ENCODE measurements at places on chromosomes 7 and 10. TPM values are rescaled to one million over a fixed set of nuclear protein-coding genes. Genes with fewer than 3 reads are reported as not detected.

GRCh38 chr7:99267481-99267840, 5.2 kb upstream of the MYH16 start:
- no peaks in the 10 kb centered on the region for H3K36me3 ChIP-seq
- no peak overlapping the region for H3K27ac ChIP-seq
- H3K27me3 ChIP-seq: no peaks in the 10 kb centered on the region
- no peak overlapping the region for H3K4me3 ChIP-seq

DNA sequence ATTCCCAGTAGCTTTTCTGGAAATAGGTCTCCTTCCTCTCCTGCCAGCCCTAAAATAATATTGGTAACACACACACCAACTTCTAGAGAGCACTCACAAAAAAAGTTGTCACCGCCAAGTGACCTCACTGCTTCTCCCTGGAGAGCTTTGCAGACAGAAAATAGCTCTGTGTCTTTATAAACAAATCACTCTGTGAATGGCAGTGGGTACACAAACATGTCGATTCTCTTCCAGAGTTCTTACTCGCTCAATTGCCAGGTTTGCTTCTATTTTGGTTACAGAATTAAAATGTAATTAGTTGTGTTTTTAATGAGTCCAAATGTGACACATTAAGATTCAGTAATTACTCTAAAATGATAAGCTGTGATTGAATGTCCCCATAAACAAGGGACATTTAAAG, 649.2 kb upstream of the C7orf33 start:
- DNase-seq: peak; percentile 22
- no peaks in the 10 kb centered on the region for H3K27me3 ChIP-seq
- H3K36me3 ChIP-seq: no peaks in the 10 kb centered on the region
- no peak overlapping the region for H3K27ac ChIP-seq

- H3K36me3 ChIP-seq: no peaks in the 10 kb centered on the region
- no peak overlapping the region for H3K4me3 ChIP-seq
- no peaks in the 10 kb centered on the region for H3K27me3 ChIP-seq
Measured at GRCh38 chr7:24936121-24936824, 43.7 kb downstream of the OSBPL3 start.

DNA sequence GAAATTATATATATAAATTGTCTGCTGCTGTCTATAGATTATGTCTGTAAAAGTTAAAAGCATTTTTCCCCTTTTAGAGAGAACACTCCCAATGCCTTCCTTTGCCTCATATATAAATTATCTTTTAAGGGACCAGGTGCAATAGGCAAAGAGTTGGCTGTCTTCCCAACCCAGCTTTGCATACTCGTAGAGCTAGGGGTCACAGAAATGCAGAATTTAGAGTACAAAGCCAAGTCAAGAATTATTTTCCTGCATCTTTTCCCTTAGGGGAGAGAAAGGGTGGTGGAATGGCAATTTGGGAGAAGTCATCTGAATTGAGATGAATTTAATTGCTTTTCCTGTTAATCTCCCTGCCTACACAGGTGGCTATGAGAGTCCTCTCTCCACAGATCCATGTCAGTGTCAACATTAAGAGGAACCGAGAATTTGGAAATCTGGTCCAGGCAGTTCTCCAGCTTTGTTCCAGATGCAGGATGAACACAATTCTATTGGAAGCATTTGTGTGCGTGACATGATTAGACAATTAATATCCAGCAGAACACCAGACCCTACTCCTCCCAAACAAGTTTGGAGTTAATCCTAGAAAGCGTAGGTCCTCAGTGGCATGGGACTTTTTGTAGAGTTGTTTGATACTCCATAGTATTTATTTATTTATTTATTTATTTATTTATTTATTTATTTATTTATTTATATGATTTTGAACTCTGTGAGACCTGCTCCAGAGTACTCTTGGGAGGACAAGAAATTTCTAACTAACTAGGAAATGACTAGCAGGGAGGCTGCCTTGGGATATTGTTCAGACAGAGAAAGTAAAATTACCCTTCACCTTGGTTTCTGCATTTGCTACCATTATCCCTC, 80.3 kb upstream of the SKAP2 start:
- no peaks in the 10 kb centered on the region for H3K4me1 ChIP-seq
- peak; percentile 16 for DNase-seq
- H3K36me3 ChIP-seq: no peaks in the 10 kb centered on the region
- no peak overlapping the region for H3K27ac ChIP-seq
- no peaks in the 10 kb centered on the region for H3K27me3 ChIP-seq
- H3K4me3 ChIP-seq: no peak overlapping the region

- no peaks in the 10 kb centered on the region for H3K36me3 ChIP-seq
- no peak for DNase-seq
- H3K27me3 ChIP-seq: no peaks in the 10 kb centered on the region
- H3K4me3 ChIP-seq: no peak overlapping the region
Measured at GRCh38 chr10:113518816-113519591, 33.8 kb upstream of the HABP2 start.

DNA sequence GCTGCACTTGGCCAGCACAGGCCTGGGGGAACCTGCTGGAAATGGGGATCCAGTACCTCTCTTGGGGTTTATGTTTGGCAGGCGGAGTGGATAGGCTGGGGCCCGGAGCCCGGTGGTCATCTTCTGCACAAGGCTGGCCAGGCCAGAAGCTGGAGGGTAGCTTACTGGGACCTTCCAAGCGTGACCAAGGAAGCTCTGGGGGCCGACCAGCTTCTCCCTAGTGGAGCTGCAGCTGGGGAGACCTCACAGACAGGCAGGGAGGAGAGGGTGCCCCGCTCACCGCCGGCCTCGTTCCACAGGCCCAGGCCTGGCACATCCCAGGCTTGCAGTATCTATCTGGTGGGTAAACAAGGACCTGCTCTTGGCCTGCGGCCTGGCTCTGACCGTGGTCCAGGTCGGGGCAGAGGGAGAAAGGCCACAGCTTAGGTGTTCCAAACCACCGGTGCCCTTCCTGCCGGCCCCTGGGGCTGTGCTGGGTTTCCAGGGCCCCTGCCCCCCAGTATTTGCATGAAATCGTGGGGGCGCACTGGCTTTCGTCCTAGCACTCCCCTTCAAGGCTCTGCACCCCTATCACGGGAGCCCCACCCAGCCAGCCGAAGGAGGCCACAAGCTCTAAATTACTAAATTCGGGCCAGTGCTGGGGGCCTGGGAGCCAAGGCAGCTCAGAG, 1.5 kb upstream of the ELFN1 start:
- peaks cover 48% of the 10 kb centered on the region for H3K4me1 ChIP-seq
- H3K36me3 ChIP-seq: no peaks in the 10 kb centered on the region
- peak overlapping the region; percentile 42 for H3K27ac ChIP-seq
- H3K4me3 ChIP-seq: no peak overlapping the region

- DNase-seq: peak; percentile 75
- H3K27ac ChIP-seq: no peak overlapping the region
- H3K27me3 ChIP-seq: no peaks in the 10 kb centered on the region
- H3K4me3 ChIP-seq: no peak overlapping the region
- H3K36me3 ChIP-seq: no peaks in the 10 kb centered on the region
- H3K4me1 ChIP-seq: no peaks in the 10 kb centered on the region
Measured at GRCh38 chr10:83820033-83820432, 319.3 kb upstream of the GHITM start.

DNA sequence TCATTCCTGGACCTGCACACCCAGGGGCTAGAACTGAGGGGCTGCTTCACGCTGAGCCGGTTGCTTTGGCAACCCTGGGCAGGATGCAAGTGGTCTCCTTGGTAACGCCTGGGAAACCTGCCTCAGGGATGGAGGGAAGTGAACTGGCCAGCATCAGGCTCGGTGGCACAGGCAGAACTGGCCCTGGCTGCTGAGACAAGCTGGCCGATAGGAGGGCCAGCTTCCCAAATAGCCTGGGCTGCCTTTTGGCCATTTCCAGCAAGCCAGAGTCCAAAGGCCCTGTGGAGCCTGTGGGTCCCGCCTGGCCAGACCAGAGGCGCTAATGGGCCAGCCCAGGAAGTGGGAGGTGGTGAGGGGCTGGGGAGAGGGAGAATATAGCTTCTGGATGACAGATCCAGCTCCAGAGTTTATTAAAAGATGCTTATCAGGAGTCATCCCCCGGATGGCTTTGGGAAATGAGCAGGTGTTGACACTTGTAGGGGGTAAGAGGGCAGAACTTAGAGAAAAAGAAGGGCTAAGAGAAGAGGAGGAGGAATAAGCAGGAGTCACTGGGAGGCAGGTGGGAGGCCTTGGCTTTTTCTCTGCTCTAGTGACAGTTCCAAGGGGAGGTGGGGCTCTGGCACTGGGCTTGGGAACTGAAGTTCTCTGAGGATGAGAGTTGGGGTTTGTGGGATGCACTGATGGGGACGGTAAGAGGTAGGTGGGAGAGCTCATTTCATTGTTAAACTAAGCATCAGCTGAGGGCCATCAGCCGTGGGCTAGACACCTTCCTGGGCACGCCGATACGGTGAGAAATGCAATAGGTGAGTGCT, 9.6 kb downstream of the NEURL1 start:
- H3K27ac ChIP-seq: no peak overlapping the region
- H3K4me3 ChIP-seq: no peak overlapping the region
- H3K4me1 ChIP-seq: peaks cover 9% of the 10 kb centered on the region
- H3K36me3 ChIP-seq: no peaks in the 10 kb centered on the region
- no peak for DNase-seq

GRCh38 chr7:28984631-28985030, 26.5 kb upstream of the TRIL start:
- no peaks in the 10 kb centered on the region for H3K27me3 ChIP-seq
- H3K4me1 ChIP-seq: peaks cover 37% of the 10 kb centered on the region
- no peaks in the 10 kb centered on the region for H3K36me3 ChIP-seq
- DNase-seq: peak; percentile 91
- H3K4me3 ChIP-seq: no peak overlapping the region

GRCh38 chr10:58237014-58237834, 30.5 kb downstream of the IPMK start:
- peak; percentile 6 for DNase-seq
- H3K4me3 ChIP-seq: no peak overlapping the region
- H3K4me1 ChIP-seq: no peaks in the 10 kb centered on the region
- H3K27me3 ChIP-seq: no peaks in the 10 kb centered on the region
- H3K36me3 ChIP-seq: peaks cover 5% of the 10 kb centered on the region
- H3K27ac ChIP-seq: no peak overlapping the region

GRCh38 chr7:114026486-114027089, 107.8 kb upstream of the PPP1R3A start:
- no peaks in the 10 kb centered on the region for H3K27me3 ChIP-seq
- no peaks in the 10 kb centered on the region for H3K36me3 ChIP-seq
- no peak overlapping the region for H3K27ac ChIP-seq
- no peaks in the 10 kb centered on the region for H3K4me1 ChIP-seq
- DNase-seq: peak; percentile 80
- no peak overlapping the region for H3K4me3 ChIP-seq

GRCh38 chr7:53642361-53642760, 606.9 kb downstream of the POM121L12 start:
- no peak overlapping the region for H3K27ac ChIP-seq
- no peaks in the 10 kb centered on the region for H3K36me3 ChIP-seq
- no peaks in the 10 kb centered on the region for H3K27me3 ChIP-seq
- H3K4me1 ChIP-seq: no peaks in the 10 kb centered on the region
- no peak for DNase-seq

- peak overlapping the region; percentile 89 for H3K27ac ChIP-seq
Measured at GRCh38 chr7:107971613-107972012, 31.3 kb downstream of the LAMB1 start.

- peaks cover 75% of the 10 kb centered on the region for H3K27me3 ChIP-seq
- DNase-seq: peak; percentile 65
- peak within 1 kb of the TSS; percentile 65 for H3K4me3 ChIP-seq
- no peak within 1 kb of the TSS for H3K27ac ChIP-seq
- peaks cover 18% of the 10 kb centered on the region for H3K4me1 ChIP-seq
Measured at GRCh38 chr7:127252778-127253280, at the start of gene GRM8. GRM8 (minus strand) TSS chr7:127252941.

DNA sequence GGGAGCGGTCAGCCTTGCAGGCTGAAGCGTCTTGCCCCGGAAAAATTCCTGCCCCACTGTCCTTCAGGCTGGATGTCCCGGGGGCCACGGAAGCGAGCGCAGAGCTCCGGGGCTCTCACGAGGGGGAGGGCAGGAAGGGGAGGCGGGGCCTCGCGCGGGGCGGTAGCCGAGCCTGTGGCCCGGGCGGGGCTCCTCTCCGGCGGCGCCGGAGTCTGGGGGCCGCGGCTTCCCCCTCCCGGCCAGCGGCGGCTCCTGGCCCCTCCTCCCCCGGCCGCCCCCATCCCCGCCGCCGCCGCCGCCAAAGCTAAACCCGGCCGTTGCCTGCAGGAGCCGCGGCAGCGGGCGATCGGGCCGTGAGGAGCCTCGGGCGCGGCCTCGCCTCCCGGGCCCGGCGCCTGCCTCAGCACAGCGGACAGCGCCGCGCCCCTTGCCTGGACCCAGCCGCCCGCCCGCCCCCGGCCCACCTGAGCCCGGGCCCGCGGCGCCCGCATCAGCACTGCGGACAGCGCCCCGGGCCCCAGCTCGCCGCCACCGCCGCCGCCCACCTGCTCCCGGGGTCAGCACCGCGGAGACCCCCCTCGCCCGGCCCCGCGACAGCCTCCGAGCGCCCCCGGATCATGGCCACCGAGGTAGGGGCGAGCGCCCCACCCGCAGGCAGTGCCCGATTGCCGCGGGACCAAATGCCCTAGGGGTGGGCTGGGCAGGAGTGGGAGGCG, at the start of gene GOLGA7B:
GOLGA7B (plus strand) TSS at position 157 of the 716 bp plus-strand sequence; CDS start at position 618, 461 bp downstream.
- DNase-seq: peak; percentile 66
- H3K27ac ChIP-seq: no peak within 1 kb of the TSS
- H3K4me3 ChIP-seq: peak within 1 kb of the TSS; percentile 15
- peaks cover 48% of the 10 kb centered on the region for H3K27me3 ChIP-seq
- no peaks in the 10 kb centered on the region for H3K36me3 ChIP-seq
- H3K4me1 ChIP-seq: peaks cover 8% of the 10 kb centered on the region

GRCh38 chr10:91925022-91925320, 1.4 kb downstream of the BTAF1 start:
- peaks cover 4% of the 10 kb centered on the region for H3K4me1 ChIP-seq
- H3K27ac ChIP-seq: no peak overlapping the region
- H3K4me3 ChIP-seq: peak overlapping the region; percentile 86

GRCh38 chr10:81918766-81919165, 43.8 kb downstream of the NRG3 start:
- no peak overlapping the region for H3K4me3 ChIP-seq
- H3K4me1 ChIP-seq: no peaks in the 10 kb centered on the region

- no peak overlapping the region for H3K27ac ChIP-seq
- no peak for DNase-seq
- no peaks in the 10 kb centered on the region for H3K27me3 ChIP-seq
- H3K4me1 ChIP-seq: no peaks in the 10 kb centered on the region
- H3K36me3 ChIP-seq: no peaks in the 10 kb centered on the region
Measured at GRCh38 chr7:99642027-99642426, 25.3 kb downstream of the ZSCAN25 start.

GRCh38 chr7:137936509-137937201, 65.2 kb downstream of the CREB3L2 start:
- no peak overlapping the region for H3K4me3 ChIP-seq
- peaks cover 56% of the 10 kb centered on the region for H3K4me1 ChIP-seq
- H3K36me3 ChIP-seq: no peaks in the 10 kb centered on the region
- DNase-seq: no peak
- H3K27ac ChIP-seq: peak overlapping the region; percentile 62
- no peaks in the 10 kb centered on the region for H3K27me3 ChIP-seq

The AGR2 gene
- 7.2 TPM for total RNA-seq

The BMPER gene
- 6.7 TPM for total RNA-seq

The SCRN1 gene
- total RNA-seq: 27.6 TPM

The NUB1 gene
- total RNA-seq: 25.6 TPM

The TMEM270 gene
- total RNA-seq: not detected

The SORCS1 gene
- 2.4 TPM for total RNA-seq

The HABP2 gene
- total RNA-seq: 0.04 TPM

The OR2A2 gene
- total RNA-seq: not detected

The CALHM3 gene
- not detected for total RNA-seq

The SLC16A9 gene
- total RNA-seq: 7.0 TPM

The GPR146 gene
- total RNA-seq: 2.7 TPM

Measured in muscle of leg (tissue), 16 donors.